ENCODE measurements at places on chromosomes 3 and 15.

- no peak for DNase-seq
These were observed 26.8 kb downstream of the ESYT3 start for GRCh38 chr3:138461246-138461645.

DNA sequence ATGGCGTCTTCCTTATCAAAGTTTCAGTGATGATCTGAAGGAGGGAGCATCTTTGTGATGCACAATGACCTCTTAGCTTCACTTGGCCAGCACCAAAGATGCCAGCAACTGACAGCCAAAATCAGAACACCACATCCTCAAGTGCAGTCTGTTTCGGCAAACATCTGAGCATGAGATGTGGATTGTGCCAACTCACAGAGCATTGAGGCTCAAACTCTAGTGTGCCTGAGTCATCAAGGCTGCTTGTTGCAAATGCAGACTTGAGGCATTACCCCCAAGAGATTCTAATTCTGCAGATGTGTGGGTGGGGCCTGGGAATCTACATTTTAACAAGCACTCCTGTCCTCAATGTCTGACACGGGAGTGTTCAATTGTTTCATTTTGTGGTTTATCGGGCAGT lies 35.8 kb downstream of the ABHD5 start:
- no peak for DNase-seq

- DNase-seq = peak; percentile 89
These were observed 36.4 kb downstream of the MECOM start for GRCh38 chr3:169627073-169627472.

GRCh38 chr15:90036806-90037510 lies 35.8 kb downstream of the ZNF710 start:
- no peak for DNase-seq

GRCh38 chr15:63048776-63049665 lies 6.5 kb downstream of the TPM1 start:
- peak; percentile 43 for DNase-seq

- DNase-seq = no peak
These were observed 515.5 kb downstream of the OCA2 start for GRCh38 chr15:27583651-27584050.

- DNase-seq = peak; percentile 25
These were observed 7.5 kb downstream of the CMTM7 start for GRCh38 chr3:32399030-32399620.

- no peak for DNase-seq
These were observed 109.6 kb downstream of the ADCY5 start for GRCh38 chr3:123339302-123339701.

GRCh38 chr3:72537448-72537847 lies 310.8 kb downstream of the SHQ1 start:
- DNase-seq = no peak

DNA sequence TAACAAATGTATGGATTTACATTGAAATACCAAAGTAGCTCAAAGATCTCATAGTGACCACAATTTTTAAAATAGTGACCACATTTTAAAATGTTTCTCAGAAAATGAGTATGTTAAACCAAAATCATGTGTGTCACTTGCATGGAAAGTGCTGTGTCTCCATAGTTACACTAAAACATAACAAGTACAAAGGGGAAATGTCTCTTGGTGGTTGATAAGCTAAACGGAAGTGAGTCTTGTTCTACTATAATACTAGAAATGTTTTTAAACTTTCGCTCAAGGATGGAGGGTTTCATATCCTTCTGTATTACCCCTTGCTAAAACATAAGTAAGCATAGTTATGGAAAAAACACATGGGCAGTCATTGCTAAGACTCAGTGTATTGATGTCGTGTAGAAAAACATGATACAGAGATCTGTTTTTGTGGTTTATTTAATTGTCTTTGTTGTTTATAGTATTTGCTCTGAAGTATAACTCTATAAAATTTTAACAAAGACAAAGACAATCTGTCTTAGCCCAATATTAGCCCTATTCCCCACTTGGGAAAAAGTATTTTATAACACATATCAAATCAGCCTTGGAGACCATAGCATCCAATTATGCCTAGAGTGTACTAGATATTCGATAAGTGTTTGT lies 27.0 kb upstream of the DENND4A start:
- DNase-seq = no peak

DNA sequence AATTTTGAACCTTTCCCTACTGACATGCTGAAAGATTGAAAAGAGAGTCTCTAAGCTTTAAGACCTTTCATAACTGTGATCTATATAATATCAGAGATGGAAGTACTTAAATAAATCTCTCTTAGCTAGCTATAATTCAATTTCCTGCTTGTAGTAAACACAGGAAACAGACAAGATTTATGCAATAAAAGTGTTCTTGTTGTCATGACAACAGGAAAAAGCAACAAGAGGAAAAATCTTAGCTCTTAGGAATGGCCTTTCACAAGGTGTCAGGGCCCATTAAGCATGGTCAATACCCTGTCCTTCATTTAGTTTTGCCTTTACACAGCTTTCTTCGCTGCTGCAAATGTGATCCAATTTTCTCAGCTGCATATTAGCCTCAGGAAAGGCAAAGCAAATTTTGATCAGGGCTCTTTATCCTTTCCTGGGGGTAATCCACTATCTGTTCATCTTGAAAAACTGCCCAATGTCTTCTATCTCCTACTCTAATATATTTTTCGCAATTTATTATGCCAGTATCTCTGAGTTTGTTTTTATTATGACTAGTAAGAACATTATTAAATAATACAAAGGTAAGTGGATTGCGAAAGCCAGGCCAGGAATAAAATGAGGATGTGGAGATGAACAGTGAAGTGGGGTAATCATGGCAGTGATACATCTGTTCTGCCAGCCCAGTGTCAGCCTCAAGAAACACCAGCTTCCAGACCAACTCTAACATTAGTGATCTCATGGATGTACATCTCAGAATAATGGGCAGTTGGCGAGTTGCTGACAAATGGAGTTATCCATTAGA lies 28.7 kb downstream of the SIDT1 start:
- no peak for DNase-seq

- no peak for DNase-seq
These were observed 83.8 kb downstream of the PTPRG start for GRCh38 chr3:61645148-61645547.

GRCh38 chr15:96359616-96360521 lies 29.4 kb downstream of the NR2F2 start:
- DNase-seq = no peak

GRCh38 chr3:114242947-114243346 lies 5.6 kb upstream of the ZNF80 start:
- no peak for DNase-seq

DNA sequence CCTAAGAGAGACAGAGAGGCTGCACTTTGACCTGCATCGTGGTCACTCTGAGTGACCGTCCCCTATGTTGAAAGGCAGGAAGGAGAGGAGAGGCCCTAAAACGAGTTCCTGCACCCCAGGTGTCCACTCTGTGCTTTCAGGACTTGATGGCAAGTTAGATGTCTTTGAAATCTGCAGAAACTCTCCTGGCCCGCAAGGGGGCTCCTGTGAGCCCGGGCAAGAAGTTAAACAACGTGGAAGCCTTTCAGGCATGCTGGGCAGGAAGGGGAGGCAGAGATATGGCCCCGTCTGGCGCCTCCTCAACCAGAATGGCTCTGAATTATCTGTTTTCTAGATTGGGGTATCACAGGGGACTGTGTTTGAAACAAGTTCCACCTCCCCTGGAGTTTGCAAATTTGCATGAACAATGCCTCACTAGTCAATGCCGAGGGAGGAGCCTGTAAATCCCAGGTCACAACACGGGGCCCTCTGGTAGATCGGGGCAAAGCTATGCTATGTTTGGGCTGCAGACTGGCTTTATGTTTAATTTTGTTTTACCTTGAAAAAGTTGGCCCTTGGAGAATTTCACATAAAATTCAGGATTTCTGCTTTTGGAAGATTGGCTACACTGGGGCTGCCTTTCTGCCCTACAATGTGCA lies 9.8 kb downstream of the CTXND1 start:
- DNase-seq = no peak

DNA sequence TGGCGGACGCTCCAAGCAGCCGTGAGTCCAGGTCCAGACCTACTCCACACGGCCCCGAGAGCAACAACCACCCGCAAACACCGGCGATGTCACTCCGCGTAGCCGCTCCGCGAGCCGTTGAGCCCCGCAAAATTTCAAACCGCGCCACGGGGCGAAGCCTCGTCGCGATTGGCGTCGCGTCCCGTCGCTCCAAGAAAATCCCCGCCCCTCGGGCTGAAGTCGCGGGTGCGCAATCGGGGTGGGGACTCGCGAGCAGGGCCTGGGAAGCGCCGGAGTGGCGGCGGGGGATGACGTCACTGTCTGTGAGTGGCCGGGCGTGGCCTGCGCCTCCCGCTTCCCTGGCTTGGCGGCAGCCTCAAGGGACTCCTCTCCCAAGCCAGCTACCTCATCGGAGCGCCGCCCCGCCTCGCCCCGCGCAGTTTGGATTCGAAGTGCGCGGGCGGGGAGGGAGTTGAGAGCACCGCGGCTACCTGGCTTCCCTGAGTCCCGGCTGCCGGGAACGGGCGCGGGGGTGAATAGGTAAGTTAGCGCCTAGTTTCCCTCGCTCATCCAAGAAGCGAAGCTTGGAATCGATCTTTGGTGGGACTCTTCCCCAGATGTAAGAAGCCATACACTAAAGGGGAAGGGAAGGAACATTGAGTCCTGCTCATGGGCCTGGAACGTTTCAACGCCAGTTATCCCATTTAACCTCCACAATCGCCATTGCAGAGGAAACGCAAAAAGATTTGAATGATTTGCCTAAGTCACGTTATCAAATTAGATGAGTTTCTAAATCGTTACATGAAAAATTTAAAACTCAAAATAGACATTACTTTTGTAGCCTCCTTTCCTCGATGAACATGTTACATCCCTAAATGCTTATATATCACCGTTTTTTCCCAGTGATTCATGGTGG lies at the start of gene PRC1:
Gene PRC1 (minus strand): TSS at position 119 of the 895 bp plus-strand sequence. CDS start 118 bp downstream, at position 1.
- DNase-seq = peak; percentile 93

DNA sequence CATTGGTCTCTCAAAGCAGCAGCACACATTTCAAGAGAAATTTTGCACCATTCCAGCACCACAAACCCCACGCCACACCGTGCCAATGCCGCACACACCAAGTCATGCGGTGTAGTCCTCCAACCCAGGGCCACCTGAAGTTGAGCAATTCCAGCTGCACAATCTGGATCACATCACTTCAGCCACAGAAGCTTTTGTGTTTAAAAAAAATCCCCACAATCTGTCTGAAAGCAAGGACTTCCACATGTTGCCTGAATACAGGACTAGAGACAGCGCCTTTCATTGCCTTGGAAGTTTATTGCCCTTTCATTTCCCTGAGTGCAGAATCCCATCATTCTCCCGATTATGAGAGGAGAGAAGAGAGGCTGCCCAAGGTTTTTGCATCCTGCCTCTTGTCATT lies 175.6 kb upstream of the BCL6 start:
- DNase-seq = no peak

DNA sequence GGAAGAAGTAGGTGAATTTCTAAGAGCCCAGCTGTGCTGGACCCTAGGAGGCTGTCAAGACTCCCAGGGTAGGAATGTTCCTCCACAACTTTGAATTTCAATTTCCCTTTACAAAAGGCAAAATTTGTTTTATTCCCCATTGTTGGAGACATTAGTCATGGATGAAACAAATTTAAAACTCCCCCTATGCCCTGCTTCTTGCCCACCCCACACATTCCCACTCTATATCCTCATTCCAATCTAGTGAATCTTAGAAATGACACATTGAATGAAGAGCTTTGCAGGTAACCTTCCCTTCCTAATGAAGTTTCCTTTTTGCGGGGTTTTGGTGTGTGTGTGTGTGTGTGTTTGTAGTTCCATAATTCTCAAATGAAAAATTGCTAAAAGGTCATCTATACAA lies 72.6 kb downstream of the CCNL1 start:
- DNase-seq = no peak

DNA sequence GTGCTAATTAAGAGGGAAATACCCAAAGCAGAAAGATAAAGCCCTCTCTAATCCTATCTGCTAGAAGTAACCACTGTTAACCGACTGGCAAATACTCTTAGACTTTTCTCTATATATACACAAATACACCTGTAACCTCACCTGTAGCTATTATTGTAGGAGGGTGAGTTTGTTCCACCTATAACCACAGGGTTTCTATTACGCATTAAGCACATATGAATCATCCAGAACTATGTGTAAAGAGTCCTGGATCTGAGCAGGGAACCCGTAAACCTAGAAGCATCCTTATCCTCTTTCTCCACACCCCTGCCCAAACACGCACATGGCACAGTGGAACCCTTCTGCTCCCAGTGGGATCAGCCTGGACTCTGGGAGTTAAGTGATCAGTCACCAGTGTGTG lies 172.8 kb upstream of the C2CD4B start:
- DNase-seq = no peak

- DNase-seq = no peak
These were observed 16.4 kb downstream of the TGFBR2 start for GRCh38 chr3:30622790-30623189.

GRCh38 chr15:95742836-95743235 lies 587.7 kb upstream of the NR2F2 start:
- DNase-seq = no peak

- no peak for DNase-seq
These were observed 16.7 kb downstream of the FBN1 start for GRCh38 chr15:48628832-48629231.

DNA sequence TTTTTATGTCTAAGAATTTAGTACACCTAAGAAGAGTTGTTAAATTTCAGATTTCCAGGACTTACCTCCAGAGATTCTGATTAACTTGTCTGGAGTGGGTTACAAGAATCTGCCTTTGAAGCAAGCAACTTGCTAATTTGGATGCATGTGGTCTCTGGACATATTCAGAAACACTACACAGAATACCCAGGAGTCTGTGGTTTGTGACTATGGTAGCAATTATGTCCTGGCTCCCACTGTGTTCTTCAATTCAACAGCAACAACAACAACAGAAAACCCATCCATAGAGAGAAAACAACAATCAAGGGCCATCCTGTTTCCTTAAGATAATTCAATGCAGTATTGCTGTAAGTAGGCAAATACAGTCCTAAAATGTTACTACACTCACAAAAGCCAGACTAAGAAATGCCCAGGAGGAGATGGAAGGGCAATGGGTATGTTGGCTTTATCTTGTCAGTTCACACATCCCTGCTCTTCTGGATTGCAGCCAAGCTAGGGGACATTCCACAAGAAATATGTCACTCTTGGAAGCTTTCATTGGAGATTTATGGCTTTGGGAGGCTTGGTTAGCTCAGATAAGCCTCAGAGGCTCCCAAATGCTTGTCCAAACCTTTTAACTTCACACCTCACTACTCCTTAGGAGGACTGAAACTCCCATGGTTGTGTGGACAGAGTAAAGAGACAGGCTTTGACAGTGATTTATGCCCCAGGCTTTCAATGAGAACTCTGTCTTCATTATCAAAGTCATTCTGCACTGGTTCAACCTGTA lies 99.4 kb upstream of the MRPL3 start:
- no peak for DNase-seq

- no peak for DNase-seq
These were observed 684 bp upstream of the RPS27L start for GRCh38 chr15:63157891-63158431.

DNA sequence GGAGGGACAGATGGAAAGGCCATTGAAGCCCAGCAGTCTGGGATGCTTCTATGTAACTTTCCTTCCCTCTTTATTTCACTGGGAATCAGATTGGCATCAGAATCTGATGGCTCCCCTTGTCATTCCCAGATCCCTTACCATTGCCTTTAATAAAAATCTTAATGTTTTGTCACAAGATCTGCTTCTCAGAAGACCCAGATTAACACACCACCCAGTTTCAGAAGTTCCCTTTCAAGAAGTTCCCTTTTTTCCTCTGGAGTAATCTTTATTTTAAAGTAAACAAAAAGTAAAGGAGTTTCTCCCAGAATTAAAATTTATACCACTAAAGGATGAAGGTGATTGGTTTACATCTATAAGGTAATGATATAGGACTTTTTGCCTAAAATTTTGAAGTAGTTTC lies 76.4 kb downstream of the UBR1 start:
- no peak for DNase-seq

- DNase-seq = no peak
These were observed 95.8 kb upstream of the KLF13 start for GRCh38 chr15:31230630-31231485.

Data from NCI-H1092 (cell line).